ENCODE measurements at places on chromosomes 12 and 14. TPM values are rescaled to one million over a fixed set of nuclear protein-coding genes. Genes with fewer than 3 reads are reported as not detected.

PLEKHG7 gene
- polyA plus RNA-seq = 1.3 TPM

DNA sequence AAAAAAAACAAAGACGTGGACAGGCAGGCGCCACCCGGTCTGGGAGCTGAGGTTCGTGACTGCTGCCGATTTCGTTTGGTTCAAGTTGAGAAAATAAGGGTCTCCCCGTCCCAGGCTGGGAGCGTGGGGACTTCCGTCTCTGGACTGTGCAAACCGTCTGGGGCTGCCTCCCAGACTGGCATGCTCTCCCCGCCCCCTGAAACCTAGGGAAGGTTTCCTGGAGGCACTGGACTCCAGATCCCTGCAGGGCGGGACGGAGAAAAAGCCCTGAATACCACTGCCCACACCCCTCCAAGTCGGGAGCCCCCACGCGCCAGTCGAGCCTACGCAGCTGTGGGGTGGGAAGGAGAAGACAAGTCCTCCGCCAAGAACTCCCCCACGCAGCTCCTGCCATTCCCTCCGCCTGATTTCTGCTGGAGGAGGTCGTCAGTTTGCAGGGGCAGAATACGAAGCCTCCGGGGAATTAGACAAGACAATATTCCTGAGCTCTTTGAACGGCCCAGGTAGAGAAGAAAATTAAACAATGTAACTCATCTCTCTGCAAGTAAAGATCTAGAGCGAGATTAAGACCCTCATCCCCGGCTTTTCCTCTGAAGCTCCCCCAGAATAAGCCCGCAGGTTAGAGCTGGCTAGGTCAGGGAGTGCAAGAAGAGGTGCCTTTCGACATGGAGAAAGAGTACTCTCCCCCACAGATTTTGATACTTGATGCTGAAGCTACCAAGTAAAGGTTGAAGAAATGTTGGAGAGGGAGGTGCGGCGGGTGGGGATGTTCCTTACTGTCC, 10.4 kb upstream of the HOXC13 start:
- no peak for DNase-seq

DNA sequence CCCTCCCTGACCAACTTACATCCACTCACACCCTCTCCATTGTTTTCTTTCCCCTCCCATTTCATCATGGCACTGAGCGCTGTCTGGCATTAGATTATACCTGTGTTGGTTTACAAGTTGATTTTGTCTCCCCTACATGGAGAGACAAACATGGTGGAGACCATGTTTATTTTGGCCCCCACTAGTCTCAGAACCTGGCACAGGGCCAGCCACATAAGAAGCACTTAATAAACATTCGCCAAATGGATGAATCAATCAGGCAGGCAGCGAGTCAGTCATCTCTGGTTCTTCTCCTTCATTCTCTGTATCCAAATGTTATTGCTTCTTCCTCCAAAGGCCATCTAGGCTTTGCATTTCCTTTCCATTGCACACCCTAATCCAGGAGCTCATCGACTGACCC, 177.4 kb downstream of the DPF3 start:
- DNase-seq = no peak

DNA sequence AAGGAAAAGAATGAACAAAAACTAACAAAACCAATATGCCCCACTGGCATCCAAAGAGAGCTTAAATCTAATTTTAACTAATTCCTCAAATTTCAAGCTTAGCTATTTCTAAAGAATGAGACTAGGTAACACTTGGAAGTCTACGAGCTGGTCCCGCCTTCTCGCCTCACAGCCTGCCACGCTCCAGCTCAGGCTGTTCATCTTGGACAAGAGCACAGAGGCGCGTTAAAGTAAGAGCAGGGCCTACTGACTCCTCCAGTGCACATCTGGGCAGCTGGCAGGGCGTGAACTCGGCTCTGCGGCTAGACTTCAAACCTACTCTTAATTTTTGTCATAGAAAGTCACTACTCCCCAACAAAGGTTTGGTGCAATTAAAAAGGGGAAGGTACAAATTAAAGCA, 64.6 kb downstream of the DICER1 start:
- no peak for DNase-seq
